Activated CD4-positive, CD25-positive, alpha-beta regulatory T cell treated with anti-CD3 and anti-CD28 coated beads, Interleukin-2, amount 50 U/mL, for 72 hours (primary cell): ENCODE measurements at places on chromosomes 7 and 10.
A peak's percentile ranks its signal among the peaks of the same experiment; 100 is the strongest.

- no peak for DNase-seq
Observed at GRCh38 chr7:127885843-127886242, 145.4 kb downstream of the LRRC4 start.

GRCh38 chr7:47778153-47778661 is 170.1 kb downstream of the PKD1L1 start:
- DNase-seq = no peak

GRCh38 chr10:89086801-89087521 is 96.4 kb downstream of the FAS start:
- DNase-seq = no peak

GRCh38 chr7:8291397-8292141 is 29.6 kb upstream of the ICA1 start:
- DNase-seq = no peak

DNA sequence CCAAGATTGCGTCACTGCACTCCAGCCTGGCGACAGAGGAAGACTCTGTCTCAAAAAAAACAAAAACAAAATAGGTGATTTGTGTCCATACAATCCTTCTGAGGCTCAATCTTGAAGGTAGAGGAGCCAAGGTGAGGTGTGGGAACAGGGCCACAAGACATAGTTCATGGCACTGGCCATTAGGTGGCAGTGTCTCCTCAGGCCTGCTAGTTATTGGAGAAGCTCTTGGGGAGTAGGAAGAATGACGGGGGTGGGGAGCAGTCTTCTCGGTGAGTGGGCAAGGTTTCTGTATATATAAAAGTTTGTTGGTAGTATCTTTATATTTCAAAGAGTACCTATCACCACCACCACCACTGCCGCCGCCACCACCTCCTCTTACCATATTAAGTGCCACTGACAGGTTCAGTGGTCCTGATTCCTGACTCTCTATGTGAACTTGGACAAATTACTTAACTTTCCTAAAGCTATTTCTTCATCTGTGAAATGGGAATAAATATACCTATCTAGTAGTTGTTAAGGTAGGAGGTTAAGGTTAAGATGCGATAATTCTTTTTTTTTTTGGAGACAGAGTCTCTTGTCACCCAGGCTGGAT is 24.0 kb downstream of the CCSER2 start:
- peak; percentile 63 for DNase-seq

DNA sequence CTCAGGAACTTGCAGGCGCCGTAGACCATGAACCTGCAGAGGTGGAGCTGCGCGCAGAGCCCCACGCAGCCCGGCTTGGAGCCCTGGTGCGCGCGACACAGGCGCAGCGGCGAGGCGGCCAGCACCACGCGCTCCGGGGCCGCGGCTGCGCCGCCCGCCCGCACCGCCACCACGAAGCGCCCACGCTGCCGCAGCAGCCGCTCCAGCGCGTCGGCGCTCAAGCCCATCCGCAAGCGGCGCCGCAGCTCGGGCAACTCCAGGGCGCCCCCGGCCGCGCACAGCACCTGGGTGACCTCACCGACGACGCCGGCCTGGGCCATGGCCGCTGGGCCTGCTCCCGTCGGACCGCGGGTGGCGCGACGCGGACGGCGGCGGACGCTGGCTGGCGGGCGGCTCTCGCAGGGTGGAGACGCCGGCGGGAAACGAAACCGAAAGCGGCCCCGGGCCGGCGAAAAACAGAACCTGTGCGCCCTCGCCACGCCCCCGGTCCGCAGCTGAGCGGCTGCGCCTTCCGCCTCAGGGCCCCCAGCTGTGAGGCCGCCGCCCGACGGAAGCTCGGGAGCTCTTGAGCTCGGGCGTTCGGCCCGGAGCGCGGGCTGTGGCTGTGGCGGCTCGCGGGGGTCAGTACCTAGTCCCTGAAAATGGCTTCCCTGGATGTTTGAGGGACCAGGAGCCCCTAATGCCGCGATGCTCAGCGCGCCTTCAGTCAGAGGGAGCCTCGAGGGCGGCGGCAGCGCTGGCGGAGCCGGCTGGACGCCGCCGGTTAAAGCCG is at the start of gene PARP12:
TSS of gene PARP12 (minus strand) at position 424 of the 772 bp plus-strand sequence. CDS start at position 320, 104 bp downstream.
- peak; percentile 92 for DNase-seq

- DNase-seq = no peak
Observed at GRCh38 chr10:82815680-82816079, 940.7 kb downstream of the NRG3 start.

GRCh38 chr7:155293721-155294510 is 3.8 kb upstream of the INSIG1 start:
- DNase-seq = no peak

GRCh38 chr7:145655666-145656065 is 460.9 kb upstream of the CNTNAP2 start:
- no peak for DNase-seq

DNA sequence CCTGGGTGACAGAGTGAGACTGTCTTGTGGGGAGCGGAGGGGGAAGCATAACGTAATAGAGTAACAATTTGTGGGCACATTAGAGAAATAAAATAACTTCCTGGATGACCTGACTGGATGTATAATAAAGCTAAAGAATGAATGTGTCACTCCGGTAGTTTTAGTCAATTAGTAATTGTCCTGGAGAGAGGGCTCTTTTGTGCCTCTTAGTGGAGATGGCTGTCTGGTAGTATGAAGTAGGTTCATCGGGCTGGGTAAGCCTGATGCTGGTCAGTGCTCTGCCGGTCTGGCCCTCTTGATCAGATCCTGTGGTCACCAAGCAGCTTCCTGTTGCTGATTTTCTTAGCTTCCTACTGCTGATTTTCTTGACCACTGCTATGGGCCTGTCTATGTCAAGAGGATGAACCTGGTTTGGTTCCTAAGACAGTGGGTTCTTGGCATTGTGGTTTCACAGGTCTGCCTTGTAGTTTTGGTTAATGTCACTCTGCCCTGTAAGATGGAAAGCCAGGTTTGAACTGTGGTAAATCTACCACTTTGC is 34.1 kb downstream of the ZRANB1 start:
- DNase-seq = no peak

- no peak for DNase-seq
Observed at GRCh38 chr7:76151932-76152331, 49.8 kb upstream of the SRRM3 start.

GRCh38 chr10:734481-734880 is 45.0 kb upstream of the DIP2C start:
- no peak for DNase-seq

GRCh38 chr7:105210721-105211205 is 178.0 kb downstream of the SRPK2 start:
- DNase-seq = no peak

DNA sequence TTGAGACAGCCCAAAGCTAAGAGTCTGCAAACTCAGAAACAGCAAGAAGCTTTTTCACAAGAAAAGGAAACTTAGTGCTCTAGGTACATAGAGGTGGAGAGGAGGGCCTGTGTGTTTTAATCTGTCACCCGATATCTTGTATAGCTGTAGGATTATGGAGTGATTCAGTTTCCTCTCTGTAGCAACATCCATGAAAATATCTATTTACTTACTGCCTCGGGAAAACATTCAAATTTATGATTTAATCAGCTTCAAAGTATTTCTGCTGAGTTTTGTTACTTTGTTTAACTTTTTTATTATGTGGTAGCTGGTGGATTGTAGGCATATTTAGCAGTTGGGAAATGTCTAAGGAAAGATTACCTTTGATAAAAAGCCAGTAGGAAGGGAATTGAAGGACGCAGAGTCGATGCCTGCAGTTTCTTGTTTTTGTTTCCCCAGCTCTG is 292.0 kb downstream of the CCDC3 start:
- DNase-seq = no peak

GRCh38 chr7:34338961-34339526 is 319.0 kb upstream of the NPSR1 start:
- DNase-seq = no peak

DNA sequence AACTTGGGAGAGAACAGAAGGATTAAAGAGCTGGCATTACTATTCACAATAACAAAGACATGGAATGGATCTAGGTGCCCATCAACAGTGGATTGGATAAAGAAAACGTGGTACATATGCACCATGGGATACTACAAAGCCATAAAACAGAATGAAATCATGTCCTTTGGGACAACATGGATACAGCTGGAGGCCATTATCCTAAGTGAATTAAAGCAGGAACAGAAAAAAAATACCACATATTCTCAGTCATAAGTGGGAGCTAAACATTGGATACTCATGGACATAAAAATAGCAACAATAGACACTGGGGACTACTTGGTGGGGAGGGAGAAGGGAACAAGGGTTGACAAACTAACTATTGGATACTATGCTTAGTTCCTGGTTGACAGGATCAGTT is 133.2 kb upstream of the ITGB1 start:
- DNase-seq = no peak

DNA sequence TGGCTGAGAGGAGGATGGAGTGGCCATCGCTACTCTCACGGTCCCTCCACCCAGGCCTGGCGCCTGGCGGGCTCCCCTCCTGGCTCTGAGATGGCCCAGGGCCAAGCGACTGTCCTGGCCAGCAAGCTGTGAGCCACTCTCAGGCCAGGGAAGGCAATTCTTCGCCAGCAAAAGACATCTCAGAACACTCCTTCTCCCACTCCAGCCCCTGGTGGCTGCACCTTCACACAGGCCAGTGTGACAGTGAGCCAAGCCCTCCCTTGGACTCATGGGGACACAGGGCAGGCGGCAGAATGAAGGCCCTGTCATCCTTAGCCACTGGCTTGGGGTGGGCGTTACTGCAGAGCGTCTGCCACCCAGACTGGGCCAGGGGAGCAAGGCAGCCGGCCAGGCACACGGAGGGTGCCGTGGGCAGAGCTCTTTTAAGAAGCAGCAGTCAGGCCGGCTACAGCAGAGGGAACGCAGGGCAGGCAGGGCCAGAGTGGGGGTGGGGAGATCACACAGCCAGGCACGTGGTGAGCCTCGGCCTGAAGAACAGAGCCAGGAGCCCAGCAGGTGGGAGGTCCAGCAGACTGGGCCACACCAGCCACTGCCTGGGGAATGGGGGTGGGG is 14.4 kb downstream of the STK32C start:
- no peak for DNase-seq

- DNase-seq = no peak
Observed at GRCh38 chr10:28940158-28940888, 263.0 kb downstream of the BAMBI start.

DNA sequence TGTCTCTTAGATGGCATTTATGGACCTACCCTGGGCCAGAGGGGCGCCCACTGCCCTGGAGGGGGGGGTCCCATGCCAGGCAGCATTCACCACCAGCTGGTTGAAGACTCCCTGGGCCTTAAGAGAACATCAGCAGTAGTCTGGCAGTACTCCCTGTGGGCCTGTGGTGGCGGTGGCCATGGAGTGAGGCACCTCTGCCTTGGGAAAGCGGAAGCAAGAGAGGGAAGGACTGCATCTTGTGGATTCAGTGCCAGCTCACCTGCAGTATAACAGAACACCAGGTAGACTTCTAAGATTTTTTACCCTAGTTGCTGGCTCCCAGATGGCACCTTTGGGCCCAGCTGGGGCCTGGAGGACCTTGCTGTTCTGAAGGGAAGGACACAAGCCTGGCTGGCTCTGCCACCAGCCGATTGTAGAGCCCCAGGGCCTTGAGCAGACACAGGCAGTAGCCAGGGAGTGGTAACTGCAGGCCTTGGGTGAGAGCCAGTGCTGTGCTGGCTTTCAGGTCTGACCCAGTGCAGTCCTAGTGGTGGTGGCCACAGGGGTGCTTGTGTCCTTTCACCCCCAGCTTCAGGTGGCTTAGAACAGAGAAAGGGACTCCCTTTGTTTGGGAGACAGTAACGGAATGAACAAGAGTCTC is 15.8 kb downstream of the PLAC9 start:
- no peak for DNase-seq

DNA sequence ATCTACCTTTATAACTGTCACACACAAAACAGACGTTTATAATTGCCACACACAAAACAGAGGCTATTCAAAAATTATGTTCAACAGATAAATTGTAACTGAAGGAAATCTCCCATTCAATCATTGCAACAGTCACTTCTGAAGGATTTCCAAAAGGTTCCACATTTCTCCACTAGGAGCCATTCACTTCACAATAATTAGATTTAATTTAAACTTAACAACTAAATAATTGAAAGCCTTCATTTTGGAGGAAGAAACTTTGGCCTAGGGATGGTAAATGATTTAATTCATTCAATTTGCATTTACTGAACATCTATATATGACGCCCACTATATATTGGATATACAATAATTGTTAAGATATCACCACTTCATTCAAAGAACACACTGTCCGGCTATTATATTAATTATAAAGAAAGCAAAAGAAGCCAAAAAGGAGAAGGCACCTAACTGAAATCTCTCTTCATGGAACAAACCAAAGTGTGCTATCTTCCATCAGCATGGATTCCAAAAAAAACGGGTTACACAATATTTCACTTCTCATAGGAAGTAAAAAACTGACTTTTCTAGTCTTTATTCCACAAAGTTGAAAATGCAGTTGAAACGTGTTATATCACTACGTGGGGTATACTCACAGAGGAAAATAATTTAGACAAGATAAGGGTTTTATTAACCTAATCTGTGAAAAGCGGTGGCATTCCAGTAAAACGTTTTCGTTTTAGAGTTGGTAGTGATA is 1.7 kb downstream of the ATAD1 start:
- no peak for DNase-seq

DNA sequence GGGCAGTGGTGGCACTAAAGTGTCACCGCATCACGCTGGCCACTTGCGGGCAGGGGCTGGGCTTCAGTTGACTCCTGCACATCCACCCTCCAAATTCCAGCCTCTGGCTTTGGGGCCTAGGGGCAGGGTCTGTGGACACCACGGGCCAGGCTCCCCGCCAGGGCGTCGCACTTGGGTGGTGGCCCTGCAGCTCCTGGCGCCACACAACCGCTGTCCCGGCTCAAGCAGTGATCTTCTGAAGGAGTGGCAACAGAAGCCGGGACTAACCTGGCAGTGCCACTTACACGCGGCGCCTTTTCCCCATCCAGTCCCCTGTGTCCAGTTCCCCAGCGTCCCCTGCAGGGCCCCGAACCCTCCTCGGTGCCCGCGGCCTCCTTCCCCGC is 134.3 kb upstream of the ZNF92 start:
- DNase-seq = no peak

DNA sequence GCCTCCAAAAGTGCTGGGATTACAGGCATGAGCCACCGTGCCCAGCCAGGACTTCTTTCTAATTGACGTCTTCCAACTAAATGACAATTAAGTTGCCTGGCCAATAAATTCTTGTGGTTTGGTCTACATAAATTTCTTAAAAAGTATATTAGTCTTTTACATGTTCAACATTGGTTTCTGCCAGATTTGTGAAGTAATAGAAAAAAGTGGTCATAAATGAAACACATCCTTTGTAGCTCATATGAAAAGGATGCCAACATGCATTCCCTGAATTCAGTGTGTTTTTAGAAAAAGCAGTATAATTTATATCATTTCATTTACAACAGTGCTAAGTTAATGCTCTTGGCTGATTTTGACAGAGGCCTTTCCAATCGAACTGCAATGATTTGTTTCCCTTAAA is 215.0 kb downstream of the TAX1BP1 start:
- DNase-seq = no peak

GRCh38 chr10:78763651-78764395 is 304.9 kb upstream of the ZMIZ1 start:
- DNase-seq = no peak

DNA sequence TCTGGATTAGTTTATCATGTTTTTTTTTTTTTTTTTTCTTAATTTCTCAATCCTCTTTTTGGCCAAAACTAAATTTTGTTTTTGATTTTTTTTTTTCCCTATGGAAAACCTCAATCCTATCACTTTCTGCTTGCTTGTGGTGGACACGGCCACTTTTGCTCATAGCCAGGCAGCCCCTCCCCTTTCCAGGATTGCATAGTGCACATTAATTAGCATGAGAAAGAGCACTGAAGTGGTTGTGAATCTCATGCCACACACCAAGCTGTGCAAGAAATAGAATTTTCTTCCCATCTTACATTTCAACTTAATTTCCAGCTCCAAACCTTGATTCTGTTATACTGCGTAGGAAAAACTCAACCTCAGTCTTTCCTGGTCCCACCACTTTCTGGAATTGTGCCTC is 34.6 kb downstream of the MGAM2 start:
- no peak for DNase-seq
